ENCODE measurements at places on chromosomes 2 and 18.

DNA sequence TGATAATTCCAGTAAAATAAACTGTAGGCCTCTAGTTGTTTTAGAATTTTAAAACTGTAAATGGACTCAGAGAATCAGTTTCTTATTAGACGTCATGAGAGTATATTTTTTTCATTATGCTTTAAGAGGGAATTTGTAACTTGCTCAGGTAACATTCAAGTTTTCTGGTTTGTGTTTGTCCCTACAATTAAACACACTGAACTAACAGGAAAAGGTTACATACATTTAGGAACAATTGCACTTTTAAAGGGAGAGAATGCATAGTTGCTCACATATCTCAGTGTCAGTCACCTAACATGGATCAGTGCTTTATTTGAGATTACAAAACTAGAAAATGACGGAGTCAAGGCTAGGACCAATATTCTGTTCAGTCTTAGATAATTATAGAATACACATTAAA is 3.1 kb downstream of the COL3A1 start:
- no peak for DNase-seq

DNA sequence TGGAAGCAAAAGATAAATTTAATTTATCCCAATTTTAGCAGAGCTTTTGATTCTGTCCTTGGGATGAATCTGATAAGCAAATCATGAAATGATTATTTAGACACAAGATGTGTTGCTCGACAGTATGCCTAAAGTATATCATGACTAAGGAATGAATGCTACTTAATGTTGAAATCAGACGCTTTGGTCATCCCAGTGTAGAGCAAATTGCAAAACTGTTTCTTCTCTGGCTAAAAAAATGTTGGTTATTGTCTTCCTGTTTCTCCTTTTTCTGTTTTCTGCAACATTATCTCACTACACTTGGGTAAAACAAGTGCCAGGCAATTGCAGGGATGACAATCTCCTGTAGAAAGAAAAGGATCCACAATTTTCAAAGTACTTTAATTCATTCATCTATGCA is 66.4 kb downstream of the BABAM2 start:
- no peak for DNase-seq

DNA sequence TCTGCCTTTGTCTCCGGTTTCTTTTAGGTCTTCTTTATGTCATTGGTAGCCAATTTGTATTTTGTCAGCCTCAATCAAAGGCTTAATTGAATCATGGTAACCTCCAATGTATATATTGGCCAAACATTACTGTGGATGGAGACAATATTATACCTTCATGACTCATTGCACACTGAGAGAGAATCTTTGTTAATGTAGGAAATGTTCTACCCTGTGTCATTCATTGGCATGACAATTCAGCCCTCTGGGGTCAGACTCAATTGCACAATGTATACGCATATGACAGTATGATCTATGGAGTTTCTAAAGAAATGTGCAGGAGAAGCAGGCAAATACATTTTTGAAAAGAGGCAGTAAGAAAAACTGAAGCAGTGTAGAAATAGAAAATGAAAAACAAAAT is 162.6 kb downstream of the PDE11A start:
- no peak for DNase-seq

DNA sequence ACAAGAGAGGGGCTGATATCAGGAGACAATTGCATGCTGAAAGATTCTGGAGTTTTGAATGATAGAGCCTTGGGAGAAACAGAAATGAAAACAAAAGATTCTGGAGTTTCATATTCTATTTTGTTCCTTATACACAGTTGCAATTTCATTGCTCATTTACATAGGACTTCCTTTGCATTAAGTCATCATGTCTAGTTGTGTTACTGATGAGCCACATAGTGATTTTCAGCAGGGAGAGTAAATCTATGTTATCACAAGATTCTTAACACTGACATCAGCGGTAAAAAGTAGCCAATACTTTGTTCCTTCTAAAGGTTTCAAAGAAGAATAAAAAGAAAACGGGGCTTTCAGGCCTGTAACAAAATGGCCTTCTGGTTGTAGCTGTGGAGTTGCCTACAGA is 7.1 kb downstream of the ADAM17 start:
- no peak for DNase-seq

GRCh38 chr18:11981543-11982366 is 448 bp downstream of the IMPA2 start:
- DNase-seq, result no peak
